Fibroblast of mammary gland (primary cell): ENCODE measurements at places on chromosomes 1 and 21.
A peak's percentile ranks its signal among the peaks of the same experiment; 100 is the strongest.

- no peak for DNase-seq
These were observed 337.0 kb upstream of the NR5A2 start for GRCh38 chr1:199690496-199690895.

DNA sequence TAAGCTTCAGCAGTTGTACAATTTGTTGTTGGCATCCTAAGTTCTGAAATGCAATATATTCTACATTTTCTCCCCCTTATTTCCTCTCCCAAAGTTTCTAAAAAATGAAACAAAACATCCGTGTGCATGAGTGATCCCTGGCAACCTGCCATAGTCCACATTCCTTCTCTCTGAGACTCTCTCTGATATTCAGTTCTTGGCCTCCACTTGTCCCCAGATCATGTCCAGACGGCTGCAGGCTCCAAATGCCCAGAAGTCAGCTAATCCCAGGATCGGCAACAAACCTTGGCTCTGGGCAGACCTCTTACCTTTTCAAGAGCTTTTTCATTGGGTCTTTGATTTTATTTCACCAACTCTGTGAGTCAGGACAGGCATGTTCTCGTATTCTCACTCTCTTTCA, 187.8 kb downstream of the ETS2 start:
- peak; percentile 94 for DNase-seq

DNA sequence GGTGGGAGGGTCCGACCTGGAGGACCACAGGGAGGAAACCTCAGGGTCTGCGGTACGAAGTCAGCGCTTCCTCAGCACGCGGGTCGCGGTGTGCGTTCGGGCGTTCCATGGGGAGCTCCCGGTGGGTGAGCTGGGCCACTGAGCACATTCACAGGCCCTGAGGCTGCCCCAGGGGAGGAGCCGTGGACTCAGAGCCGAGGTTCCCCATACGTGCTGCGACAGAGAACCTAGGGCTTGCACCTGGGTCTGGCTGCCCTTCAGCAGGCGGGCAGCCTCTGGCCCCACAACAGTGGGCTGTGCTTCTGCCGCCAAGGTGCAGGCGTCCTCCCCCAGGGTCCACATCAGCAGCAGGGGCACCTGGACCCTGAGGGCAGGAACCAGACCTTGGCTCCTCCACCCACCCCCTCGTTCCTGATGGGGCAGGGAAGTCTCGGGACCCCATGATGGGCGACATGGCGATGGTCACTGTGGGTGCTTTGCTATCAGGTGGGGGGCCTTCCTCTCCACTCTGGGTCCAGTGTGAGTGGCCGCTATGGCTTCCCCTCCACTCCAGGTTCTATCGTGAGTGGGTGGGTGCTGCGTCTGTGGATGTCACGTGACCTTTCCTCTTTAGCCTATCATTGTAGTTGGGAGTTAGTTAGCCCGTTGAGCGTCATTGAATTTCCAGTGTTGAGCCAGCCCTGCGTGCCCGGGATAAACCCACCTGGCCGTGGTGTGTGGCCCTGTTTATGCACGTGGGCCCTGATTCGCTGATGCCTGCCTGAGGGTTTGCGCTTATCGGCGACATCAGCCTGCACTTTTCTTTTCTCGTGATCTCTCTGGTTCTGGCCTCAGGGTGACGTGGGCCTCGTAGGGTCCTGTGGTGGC, 27.9 kb downstream of the FTCD start:
- peak; percentile 23 for DNase-seq

- peak; percentile 82 for DNase-seq
These were observed 32.1 kb downstream of the EXTL2 start for GRCh38 chr1:100862591-100862990.

DNA sequence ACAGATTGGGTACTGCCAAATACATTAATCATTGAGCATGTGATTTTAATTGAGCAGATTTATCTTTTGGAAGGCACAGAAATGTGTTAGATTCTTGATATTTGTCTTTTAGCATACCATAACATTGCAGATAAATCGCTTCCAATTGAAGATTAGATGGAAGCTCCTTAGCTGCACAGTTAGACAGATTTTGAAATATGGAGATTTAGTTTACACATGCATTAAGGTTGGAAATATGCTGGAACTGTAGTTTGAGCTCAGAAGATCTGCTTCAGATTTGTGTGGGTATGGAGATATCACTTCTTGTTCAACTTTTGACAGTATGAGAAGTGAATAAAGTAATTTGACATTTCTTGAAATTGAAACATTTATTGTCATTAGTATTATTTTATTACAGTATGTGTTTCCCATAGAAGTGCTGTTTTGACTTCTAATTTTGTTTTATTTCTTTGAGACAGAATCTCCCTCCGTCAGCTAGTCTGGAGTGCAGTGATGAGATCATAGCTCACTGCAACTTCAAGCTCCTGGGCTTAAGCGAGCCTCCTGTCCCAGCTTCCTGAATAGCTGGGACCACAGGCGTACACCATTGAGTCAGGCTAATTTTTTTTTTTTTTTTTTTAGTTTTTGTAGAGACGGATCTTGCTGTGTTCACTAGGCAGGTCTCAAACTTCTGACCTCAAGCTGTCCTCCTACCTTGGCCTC, 29.1 kb downstream of the THRAP3 start:
- peak; percentile 80 for DNase-seq

DNA sequence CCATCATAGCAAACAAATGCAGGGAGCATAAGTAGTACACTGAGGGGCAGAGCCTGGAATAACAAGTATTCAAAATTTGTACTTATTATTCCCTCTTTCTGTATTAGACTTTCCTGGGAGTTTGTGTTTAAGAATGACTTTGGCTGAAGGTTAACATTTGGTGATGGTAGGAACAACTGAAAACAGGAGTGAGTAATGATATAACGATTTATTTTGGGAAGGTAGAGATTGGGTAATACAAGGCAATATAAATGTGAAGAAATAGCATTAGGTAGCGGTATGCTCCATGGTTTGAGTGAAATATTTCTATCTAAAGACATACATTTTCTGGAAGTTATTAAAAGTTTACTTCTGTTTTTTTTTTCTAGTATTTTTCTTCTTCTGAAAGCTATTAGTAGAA, 18.5 kb upstream of the C1orf21 start:
- DNase-seq = no peak

GRCh38 chr1:208852911-208853310, 608.7 kb upstream of the PLXNA2 start:
- no peak for DNase-seq

GRCh38 chr1:59768792-59769735, 45.7 kb upstream of the HOOK1 start:
- no peak for DNase-seq

GRCh38 chr1:32100359-32100758, 7.5 kb upstream of the KPNA6 start:
- peak; percentile 59 for DNase-seq

DNA sequence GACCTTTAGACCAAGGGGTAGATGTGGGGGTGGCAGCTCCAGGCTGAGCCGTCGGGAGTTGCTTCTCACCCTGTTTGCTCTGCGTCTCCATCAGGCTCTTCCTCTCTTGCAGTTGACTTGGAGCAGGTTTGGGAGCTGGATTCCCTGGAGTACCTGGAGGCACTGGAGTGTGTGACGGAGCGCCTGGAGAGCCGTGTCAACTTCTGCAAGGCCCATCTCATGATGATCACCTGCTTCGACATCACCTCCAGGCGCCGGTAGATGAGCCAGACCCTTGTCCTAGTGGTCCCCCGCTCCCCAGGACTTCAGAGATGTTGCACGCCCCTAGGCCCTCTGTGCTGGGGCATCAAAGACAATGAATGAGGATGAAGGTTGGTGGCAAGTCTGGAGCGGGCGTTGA, 547.6 kb downstream of the KIF26B start:
- DNase-seq = no peak

DNA sequence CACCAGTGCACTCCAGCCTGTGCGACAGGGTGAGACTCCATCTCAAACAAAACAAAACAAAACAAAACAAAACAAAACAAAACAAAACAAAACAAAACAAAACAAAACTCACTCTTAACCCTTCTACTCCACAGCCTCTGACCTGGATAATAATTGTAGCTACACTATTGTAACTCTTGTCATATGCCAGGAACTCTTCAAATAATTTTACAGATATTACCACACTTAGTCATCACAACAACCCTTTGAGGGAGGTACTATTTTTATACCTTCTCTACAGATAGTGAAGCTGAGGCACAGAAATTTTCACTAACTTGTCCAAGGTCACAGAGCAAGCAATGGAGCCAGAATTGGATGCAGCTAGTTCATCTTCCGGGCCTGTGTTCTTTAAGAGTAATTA, 547.8 kb downstream of the ADGRL2 start:
- DNase-seq = no peak

DNA sequence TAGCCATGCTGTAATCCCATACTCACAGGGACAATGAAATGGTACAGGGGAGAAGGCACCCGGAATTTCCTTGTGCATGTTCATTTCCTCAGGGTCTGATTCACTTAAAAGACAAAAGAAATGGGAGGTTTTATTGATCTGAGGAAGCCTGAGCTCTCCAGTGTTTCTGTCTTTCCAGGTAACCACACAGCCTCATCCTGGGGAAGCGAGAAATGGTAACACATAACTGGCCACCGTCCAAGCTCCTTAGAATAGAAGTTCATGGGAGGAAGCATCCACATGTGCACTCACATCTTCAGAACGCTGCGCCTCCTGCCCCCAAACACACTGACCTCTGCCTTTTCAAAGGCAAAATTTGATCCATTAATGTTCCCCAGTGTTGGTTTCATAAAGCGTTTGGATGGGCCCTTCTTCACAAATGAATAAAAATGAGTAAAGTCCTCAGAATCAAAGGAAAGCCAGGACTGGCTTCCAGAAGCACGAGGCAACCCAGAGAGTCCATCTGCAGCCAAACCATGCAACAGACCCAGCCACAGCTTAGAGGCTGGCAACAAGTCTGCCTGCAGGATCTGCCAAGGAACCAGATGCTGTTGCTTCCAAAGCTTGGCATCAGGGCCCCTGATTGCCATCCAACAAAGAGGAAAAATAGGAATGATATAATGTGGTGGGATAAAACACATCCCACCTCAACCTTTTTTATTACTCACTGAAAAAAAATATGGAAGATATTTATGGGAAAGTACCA, 120.3 kb downstream of the ZBTB18 start:
- no peak for DNase-seq

GRCh38 chr1:31789259-31790065, 25.3 kb upstream of the ADGRB2 start:
- DNase-seq = peak; percentile 84

DNA sequence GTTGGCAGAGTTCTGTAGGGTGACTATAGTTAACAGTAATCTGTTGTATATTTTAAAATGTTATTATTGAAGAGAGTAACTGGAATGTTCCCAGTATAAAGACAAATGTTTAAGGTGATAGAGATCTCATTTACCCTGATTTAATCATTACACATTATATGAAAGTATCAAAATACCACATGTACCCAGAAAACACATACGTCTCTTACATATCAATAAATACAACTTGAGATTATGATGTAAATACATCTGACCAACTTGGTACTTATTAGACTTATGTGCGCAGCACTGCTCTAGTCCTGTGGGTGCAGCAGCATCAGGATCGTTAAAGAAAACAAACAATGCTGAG, 670 bp upstream of the PARK7 start:
- no peak for DNase-seq

DNA sequence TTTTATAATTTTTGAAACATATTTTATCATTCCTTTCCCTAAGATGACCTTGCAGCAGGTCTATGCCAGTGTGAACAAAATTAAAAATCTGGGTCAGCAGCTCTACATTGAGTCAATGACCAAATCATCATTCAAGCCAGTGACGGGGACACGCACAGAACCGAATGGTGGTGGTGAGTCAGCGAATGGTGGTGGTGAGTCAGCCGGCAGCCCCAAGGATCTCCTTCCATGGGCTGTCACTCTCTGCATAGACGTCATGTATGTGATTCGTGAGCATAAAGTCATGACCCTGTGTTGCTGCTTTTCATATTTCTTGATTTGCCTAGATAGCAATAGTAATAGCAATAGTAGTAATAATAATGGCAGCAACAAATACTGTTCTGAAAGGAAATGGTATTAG, 26.3 kb downstream of the PER3 start:
- DNase-seq = peak; percentile 97
